ENCODE measurements at places on chromosomes 16 and 17.

DNA sequence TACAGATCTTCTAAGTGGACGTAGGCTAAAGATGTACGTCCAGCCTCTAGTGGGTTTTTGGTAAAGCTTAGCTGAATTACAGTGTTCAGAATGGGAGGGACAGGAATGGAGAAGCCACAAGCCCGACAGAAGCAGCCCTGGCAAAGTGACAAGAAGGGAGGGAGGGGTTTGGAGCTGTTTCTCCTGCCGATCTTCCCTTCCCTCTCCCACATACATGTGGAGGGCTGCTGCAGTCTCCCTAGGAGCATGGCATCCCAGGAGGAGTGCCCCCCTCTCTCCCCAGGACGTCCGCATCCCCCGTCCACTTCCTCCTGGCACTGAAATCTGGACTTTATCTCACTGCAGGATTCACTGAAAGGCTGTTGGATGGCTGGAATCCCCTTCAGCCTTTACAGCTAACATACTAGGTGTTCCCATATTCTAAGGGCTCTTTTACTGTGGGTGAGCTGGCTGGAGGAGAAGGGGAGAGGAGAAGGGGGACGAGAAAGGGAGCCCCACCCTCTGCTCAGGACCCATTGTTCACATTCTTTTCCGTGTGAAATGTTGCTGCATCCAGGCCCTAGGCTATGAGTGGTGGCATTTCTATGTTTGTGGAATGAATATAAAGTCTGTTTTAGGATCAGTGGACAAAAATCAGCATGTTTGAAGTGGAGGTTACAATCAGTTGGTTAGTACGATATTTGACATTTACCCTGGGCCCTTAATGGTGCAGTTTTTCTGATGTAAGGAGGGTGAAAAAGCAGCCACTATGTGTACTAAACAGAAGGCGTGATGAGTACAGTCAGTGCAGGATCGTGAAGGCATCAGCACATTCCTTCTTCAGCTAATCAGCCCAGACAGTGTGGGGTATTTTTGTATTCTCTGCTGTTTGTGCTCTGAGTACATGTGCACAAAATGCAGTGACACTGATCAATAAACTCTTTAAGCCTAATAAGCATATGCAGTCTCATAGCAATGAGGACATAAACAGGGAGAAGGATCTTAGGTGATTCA, 94.6 kb downstream of the SPECC1 start:
- DNase-seq, result no peak

GRCh38 chr17:4136373-4136772, 6.5 kb downstream of the ZZEF1 start:
- no peak for DNase-seq

DNA sequence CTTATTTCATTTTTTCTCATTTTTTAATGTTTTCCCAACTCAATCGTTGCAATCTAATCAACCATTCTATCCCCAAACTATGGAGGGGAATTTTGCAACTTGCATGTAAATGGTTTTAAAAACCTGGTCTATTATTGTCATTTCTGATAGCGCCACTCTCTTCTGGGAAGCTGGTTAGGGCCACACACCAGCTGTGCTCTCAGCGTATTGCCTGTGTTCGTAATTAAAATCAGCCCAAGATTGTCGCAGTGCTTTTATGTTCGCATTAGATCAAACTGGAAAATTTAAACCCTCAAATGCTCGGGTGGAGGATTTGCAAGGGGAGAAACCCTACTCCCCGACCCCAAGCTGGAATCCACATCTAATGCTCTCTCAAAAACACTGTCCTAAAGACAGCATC, 123.5 kb upstream of the CACNG5 start:
- DNase-seq, result no peak

GRCh38 chr16:89138843-89139520, 32.6 kb upstream of the CDH15 start:
- no peak for DNase-seq

DNA sequence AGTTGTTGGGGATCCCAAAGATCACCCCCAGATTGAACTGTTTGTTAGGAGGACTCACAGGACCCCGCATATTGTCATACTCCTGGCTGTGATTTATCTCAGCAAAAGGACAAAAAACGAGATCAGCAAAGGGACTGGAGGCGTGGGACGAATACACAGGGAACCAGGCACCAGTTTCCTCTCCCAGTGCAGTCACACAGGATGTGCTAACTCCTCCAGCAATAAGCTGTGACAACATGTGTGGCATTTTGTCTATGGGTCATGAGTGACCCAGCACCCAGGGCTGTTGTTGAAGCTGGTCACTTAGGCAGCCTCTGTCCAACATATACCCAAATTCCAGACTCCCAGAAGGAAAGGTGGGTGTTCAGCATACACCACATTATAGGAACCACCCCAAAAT, 60.9 kb downstream of the CPPED1 start:
- no peak for DNase-seq

- DNase-seq, result peak; percentile 59
Observed at GRCh38 chr17:6365200-6365943, 69.5 kb downstream of the AIPL1 start.

DNA sequence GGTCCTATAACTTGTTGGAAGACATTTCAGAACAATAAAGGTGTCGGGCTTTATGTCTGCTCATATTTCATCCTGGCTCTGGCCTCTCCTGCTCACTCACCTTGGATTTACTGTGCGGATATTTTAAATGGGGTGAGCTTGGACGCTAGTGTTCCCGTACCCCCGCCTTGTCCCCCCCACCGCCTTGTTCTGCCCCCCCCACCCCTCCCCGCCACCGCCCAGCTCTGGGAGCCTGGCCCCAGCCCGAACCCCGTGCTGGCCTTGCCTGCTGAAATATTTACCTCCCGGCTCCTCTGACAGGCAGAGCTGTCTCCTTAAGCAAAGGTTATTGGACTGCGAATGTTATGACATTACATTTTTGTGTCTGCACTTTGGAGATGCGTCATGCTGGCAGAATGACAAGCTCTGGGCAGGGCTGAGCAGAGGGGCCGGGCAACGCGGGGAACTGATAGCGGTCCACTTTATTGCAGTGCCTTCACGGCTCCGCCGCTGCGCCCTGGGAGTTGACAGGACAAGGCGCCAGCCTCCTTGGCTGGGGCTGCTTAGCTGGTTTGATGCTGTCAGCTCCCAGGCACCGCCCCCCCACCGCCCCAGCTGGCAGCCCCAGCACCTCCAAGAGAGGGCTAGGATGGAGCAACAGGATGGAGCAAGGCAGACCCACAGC, 222.5 kb upstream of the GSE1 start:
- DNase-seq, result peak; percentile 92

DNA sequence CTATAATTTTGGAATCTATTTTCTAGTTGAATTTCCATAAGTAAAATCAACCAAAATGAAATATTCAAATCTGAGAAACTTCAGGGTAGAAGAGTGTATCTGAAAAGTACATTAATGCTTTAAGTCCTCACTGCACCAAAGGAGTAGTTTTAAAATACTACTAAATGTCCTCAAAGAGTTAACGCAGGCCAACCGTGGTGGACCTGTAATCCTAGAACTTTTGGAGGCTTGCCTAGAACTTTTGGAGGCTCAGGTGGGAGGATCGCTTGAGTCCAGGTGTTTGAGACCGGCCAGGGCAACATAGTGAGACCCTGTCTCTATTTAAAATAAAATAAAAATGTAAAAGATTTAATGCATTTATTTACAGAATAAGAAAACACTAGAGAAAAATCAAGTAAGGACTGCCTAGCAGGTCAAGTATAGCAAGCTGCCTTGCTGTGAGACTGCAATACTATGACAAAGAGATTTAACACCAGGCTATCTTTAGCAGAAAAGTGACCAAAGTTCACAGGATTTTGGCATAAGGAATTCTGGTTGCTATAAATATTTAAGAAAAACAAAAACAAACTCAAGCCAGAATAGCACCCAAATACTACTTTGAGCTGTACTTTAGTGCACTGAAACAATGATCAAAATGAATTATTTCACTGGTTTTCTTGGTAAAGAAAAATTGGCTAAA, 41.0 kb downstream of the CHCT1 start:
- DNase-seq, result peak; percentile 7

DNA sequence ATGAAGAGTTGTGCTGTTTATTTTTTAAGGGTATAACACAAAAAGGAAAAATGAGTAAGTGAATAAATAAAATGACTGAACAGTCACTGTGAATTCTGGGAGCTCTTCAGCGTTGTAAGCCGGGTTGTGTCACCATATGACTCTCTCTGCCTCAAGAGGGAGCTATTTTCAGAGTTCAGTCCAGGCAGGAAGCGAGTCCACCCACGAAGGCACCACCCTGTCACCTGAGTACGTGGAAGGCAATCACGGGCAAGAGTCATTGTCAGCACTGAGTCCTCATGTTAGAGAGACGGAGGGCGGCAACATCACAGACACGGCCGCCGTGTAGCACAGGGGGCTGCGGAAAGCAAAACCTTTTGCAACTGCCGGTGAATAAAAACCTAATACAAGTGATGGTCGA, 227.6 kb downstream of the UTP18 start:
- DNase-seq, result no peak

GRCh38 chr16:77647726-77648125, 74.6 kb upstream of the NUDT7 start:
- no peak for DNase-seq
